Activated T-helper 9 cell treated with anti-CD3 and anti-CD28 coated beads, Interleukin-2, amount 50 U/mL, for 16 hours (primary cell): ENCODE measurements at places on chromosomes 3 and 15.

GRCh38 chr3:168467115-168467714 lies 371.5 kb upstream of the GOLIM4 start:
- DNase-seq: no peak

- no peak for DNase-seq
These were observed 726 bp upstream of the PROK2 start for GRCh38 chr3:71785532-71786216.

DNA sequence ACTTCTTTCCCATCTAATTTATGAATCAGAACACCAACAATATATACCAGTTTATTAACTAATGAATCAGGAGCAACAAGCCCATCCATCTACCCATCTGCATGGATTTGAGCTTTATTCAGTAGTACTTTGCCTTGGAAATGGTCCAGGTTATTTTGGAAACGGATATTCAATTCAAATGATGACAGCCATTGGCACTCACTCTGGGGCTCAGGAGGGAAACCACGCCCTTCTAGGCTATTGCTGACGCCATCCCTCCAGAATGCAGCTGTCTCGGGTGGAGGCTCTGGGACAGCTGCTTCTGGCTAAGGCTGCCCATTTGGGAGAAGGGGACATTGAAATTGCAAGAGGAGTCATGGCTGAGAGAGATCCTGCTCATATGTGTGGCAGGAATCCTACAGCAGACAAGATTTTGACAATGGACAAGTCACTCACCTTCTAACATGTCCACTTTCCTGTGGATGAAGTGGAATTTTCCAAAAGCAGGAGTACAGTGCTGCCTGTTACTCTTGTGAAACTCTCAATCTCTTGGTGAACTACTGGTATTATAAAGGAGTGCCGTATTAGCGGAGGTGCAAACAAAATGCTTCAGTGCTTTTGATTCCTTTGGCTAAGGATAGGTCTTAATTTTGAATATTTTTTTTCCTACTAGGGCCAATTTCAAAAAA lies 29.3 kb upstream of the TRAK1 start:
- DNase-seq: no peak

GRCh38 chr15:90194655-90195054 lies 6.5 kb upstream of the SEMA4B start:
- no peak for DNase-seq

GRCh38 chr3:13060341-13060910 lies 12.8 kb downstream of the IQSEC1 start:
- no peak for DNase-seq

- no peak for DNase-seq
These were observed 486.7 kb downstream of the DIPK2A start for GRCh38 chr3:144458283-144458682.

DNA sequence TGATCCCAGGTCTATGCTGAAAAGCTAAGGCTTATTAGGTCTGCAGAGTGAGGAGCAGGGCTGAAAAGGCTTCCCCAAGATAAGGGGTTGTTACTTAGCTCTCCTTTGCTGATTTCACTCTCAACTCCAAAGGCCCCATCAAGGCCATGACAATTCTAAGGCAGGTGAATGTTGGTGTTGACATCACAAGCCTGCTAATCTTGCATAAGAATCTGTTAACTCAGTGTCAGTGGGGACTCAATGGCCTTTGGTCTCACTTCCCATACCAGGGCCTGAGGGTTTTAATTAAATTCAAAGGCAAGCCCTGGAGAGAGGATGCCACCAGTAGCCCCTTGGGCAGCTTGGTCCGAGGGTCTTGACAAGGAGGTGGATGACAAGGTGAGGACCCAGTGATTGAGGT lies 9.4 kb upstream of the ALAS1 start:
- no peak for DNase-seq

- no peak for DNase-seq
These were observed 340.5 kb upstream of the NECTIN3 start for GRCh38 chr3:110731148-110731547.

- DNase-seq: no peak
These were observed 13.3 kb upstream of the PLXND1 start for GRCh38 chr3:129619726-129620162.

GRCh38 chr3:9151240-9151639 lies 98.2 kb downstream of the SRGAP3 start:
- no peak for DNase-seq

- no peak for DNase-seq
These were observed 43.9 kb downstream of the CTNNB1 start for GRCh38 chr3:41243183-41243582.

GRCh38 chr3:52800079-52800478 lies 5.5 kb downstream of the ITIH3 start:
- DNase-seq: no peak

- no peak for DNase-seq
These were observed 60.0 kb downstream of the STT3B start for GRCh38 chr3:31592764-31593163.

GRCh38 chr3:194300382-194300758 lies 50.8 kb downstream of the CPN2 start:
- no peak for DNase-seq

DNA sequence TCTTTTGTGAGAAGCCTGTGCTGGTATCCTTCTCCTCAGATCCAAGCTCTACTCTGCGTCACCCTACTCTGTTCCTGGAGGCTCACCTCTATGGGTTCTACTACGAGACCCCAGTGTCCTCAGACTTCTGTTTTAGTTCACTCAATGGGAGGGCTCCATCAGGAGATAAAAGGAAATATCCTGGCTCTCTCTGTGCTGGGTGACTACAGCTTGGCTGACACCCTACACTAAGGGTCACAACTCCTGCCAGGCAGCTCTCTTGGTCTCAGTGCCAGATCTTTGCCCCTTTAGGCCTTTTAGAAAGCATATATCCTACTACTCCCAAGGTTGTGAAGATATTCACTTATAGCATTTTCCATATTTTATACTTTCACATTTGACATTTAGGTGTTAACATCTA lies 46.5 kb downstream of the SPG11 start:
- no peak for DNase-seq

DNA sequence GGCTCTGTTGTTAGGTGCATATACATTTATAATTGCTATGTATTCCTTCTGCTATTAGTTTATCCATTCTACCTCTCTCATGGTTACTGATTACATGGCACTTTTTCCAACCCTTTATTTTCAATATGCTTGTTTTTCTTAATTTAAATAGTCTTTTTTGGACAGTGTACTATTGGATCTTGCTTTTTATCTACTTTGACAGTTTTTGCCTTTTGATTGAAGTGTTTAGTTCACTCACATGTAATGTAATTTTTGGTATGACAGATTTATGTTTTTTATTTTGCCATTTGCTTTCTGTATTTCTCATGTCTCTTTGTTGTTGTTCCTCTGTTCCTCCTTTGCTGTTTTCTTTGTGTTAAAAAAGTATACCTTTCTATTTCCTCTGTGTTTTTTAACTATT lies 44.5 kb downstream of the TRPC1 start:
- DNase-seq: no peak

DNA sequence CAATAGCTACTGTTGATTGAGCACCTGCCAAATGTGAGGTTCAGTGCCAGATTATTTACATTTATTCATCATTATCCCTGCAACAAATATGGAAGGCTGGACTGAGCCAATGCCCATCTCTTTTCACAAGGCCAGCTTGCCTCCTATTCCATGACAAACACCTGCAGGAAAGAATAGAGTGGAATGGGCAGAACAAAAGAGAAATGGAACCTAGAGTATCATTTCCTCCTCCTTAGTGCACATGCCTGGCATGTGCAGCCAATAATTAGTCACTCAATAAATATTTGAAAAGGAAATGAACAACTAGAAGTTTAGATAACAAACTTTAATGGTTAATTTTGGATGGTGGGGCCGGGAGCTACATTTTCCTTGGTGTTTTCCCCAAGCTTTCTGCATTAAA lies 61.4 kb upstream of the MYRIP start:
- DNase-seq: no peak

DNA sequence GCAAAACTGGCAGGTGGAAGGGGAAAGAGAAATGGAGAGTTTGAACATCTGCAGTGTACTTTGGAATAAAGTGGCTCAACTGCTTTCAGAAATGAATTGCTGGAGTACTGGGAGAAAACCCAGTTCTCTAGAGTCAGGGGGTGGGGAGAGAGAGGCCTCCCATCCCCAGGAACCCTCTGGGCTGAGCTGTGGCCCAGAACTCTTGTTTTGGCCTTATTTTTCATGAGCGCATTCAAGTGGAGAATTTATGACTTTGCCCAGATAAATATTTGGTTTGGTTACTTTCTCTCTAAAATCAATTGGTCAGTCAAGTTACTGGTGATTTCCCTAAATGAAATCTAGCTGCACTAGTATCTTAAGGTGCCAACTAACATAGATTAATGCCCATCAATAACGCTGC lies 28.7 kb upstream of the HACD2 start:
- no peak for DNase-seq

DNA sequence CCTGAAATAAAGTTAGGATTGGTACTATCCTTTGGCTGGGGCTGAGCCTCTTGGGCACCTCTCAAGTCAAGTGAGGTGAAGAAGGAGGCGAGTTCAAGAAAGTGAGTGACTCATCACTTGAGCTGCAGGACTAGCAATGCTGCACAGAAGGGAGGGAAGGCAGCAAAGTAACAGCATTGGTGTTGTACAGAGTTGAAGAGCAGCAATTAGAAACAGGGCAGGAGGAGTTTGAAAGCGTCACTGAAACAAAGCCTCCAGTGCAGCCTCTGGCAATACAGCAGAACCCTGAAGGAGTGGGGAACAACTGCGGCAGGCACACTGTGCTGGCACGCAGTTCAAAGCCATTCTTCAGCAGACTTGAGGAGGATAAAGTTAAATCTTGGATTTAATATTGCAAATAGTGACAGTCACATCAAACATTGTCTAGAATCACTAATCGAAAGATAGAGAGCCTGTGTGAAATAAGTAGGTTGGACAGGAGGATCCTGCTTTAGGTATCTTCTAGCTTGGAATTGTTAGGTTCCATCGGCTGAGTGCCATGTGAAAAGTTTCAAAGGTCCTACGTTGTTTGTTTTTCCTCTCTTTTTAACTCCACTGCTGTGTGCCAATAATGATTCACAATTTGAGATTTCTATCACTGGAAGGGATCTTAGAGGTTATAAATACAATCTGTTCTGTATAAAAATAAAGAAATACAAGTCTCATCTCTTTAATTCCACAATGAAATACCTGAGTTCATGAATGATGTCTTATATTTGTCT lies 479.8 kb downstream of the NAALADL2 start:
- no peak for DNase-seq

DNA sequence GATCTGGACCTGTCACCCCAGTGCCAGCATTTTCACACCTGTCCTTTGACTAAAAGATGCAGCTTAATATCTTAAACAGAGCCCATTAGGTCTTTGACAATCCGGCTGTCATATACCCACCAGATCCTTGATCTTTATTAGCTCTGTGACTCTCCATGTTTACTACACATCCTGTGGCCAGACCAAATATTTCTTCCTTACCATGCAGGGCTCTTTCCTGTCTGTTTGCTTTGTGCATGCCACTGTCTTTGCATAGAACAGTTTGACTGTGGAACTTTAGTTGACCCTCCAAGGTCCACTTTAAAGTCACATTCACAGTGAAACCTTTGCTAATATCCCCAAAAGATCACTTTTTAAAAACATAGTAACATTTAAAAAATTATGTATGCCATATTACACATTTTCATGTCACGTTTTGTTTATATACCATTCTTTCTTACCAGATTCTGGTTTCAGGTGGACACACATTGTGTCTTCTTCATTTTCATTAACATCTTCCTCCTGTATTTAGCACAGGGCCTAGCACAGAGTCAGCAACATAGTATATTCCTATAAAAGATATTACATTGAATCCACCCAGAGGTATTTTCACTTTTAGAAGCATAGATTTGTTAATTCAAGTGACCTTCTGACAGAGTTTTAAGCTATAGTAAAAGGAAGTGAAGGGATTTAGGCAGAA lies 95.8 kb downstream of the RAP2B start:
- no peak for DNase-seq

DNA sequence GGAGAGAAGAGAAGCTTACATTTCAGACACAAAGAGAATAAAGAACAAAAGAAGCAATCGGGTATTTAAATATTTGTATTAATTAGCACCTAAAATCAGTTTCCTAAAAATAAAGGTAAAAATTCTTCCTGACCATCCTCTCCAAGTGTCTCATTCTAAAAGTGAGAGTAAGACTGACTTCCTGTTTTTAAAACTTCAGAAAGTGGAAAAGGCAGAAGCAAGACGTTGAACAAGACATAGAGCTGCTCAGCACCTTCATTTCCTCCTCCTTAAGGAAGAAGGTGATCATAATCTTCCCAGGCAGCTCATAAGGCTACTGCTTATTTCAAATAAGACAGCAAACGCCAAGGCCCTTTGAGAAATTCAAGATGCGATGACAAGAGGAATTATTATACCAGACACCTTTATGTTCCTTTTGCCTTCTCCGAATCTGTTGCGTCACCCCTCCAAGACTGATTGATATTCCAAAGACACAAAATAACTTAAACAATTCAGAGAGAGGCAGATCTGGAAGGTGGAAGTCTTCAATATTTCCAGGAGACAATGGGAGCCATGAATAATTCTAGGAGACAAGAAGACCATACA lies 238.8 kb upstream of the TLE3 start:
- DNase-seq: no peak

GRCh38 chr15:42080186-42080918 lies 14.0 kb downstream of the PLA2G4D start:
- no peak for DNase-seq

DNA sequence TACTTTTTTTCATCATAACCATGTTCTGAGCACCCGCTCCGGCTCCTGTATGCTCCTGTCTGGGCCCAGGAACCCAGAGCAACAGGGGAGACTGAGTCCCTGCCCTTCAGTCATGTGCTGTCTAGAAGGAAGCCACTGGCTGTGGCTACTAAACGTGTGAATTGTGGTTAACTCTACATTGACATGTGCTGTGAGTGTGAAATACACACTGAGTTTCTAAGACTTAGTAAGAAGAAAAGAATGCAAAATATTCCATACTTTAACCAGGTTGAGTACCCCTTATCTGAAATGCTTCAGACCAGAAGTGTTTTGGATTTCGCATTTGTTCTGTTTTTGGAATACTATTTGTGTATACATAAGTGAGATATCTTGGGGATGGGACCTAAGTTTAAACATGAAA lies 42.8 kb upstream of the CGNL1 start:
- no peak for DNase-seq

GRCh38 chr15:71472566-71472965 lies 337.8 kb upstream of the NR2E3 start:
- no peak for DNase-seq

- no peak for DNase-seq
These were observed 27.3 kb downstream of the ALDH1L1 start for GRCh38 chr3:126152901-126153694.

- DNase-seq: no peak
These were observed 18.1 kb downstream of the FAM81A start for GRCh38 chr15:59456114-59456513.

DNA sequence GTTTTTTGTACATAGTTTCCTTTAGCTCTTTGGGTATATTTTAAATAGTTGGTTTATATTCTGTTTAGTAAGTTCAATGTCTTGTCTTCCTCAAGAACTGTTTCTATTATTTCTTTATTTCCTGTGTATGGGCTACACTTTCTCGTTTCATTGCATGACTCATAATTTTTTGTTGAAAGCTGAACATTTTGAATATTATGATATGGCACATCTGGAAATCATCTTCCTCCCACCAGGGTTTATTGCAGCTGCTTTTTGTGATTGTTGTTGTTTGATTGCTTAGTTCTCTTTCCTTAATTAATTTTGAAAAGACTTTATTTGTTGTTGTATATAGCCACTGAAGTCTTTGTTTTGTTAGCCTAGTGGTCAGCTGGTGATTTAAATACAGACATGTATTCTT lies 43.8 kb downstream of the LSM3 start:
- no peak for DNase-seq
